Heart right ventricle (tissue), 16 donors: ENCODE measurements at places on chromosomes 3 and 15. TPM values are rescaled to one million over a fixed set of nuclear protein-coding genes. Genes with fewer than 3 reads are reported as not detected.
A peak's percentile ranks its signal among the peaks of the same experiment; 100 is the strongest.

Gene C2CD4A
- total RNA-seq = not detected

Gene CCR9
- total RNA-seq = not detected

DNA sequence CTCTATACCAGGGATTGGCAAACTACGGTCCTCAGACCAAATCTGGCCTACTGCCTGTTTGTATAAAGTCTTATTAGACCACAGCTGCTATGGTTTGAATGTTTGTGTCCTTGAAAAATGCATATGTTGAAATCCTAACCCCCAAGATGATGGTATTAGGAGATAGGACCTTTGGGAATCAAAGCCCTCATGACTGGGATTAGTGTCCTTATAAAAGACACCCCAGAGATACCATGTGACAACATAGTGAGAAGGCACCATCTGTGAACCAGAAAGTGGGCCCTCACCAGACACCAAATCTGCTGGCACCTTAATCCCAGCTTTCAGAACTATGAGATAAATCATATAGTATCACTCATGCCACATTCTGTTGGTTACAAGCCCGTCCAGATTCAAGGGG is 7.4 kb downstream of the HMCES start:
- DNase-seq = no peak

DNA sequence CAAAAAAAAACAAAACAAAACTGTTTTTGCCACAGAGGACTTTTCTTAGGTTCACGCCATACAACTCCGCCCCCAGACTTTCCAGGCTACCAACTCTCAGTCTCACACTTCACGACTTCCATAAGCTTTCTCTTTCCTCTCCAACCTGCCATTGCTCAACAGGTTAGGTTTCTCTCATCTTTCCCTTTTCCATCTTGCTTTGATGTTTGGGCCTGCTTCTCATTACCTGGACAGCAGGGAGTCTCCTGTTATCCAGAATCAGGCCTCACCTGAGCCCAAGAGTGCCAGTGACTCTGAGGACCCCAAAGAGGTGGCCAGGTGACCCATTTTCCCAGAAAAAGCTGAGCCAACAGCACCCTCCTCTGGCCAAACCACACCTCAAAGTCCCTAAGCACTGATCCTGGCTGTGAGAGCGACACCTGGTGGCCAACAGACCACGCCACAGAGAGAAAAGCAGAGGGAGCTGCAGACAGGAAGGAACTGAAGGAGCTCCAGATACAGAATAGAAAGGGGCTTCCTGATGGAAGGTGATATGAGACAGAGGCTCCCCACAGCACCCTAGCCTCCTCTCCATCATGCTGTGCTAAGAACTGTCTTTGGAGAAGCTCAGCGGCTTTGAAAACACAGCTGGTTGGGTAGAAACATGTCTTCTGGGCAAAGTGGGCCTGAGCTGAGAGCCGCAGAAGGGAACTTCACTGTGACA is 4.0 kb downstream of the CCDC51 start:
- DNase-seq = peak; percentile 88

DNA sequence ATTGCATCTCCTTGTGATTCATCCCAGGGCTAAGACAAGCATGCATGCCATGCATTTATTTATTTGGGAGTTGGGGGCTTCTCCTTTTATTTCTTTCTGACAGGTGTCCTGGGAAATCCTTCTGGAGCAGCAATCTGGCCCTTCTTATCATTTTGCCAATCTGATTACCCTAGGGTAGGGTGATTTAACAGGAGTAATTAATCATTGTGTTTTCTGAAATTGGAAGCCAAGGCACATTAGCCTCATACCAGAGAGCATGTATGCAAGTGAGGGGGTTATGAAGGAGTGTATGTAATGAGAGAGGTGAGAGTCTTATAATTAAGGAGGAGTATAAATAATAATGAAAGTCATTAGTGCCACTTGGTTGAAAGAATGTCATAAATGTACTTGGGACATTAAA is 37.4 kb upstream of the ARPP21 start:
- DNase-seq = no peak

GRCh38 chr3:117101697-117102096 is 392.1 kb downstream of the TUSC7 start:
- DNase-seq = no peak

GRCh38 chr3:42229942-42230688 is 35.9 kb downstream of the CCK start:
- no peak for DNase-seq
